Epithelial cell of proximal tubule (primary cell): ENCODE measurements at places on chromosomes 11 and 22.

- DNase-seq: no peak
Observed at GRCh38 chr11:11978098-11978637, 30.3 kb downstream of the DKK3 start.

GRCh38 chr11:107609400-107610218 lies 18.7 kb downstream of the ELMOD1 start:
- DNase-seq: no peak

DNA sequence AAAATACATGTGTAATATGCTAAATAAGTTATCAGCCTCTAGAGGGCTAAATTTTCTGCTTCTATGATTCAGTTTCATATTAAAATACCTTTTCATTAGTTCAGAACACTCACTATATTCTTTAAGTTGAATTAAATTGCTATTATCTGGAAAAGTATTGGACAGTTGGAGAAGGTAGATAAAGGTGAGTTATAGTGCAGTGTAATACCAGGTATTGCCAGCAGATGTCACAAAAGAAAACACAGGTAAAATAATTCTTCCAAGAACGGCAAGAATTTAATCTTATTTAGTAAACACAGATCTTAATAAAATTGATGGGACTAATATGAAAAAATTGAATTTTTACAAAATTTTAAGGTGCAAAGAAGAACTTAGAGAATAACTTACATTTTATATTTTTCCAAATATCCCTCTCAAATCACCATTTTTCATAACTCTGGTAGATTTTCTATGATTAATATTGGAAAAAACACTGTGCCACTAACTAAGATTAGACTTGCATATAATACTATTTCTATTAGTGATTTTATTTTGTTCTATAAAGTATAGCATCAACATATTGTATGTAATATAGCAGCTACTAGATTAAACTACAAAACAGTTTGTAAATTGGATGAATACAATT lies 1.7 kb upstream of the LRRC4C start:
- DNase-seq: no peak

- no peak for DNase-seq
Observed at GRCh38 chr11:130403967-130404366, 24.4 kb downstream of the ADAMTS8 start.

GRCh38 chr11:11291041-11292015 lies 61.7 kb downstream of the CSNK2A3 start:
- no peak for DNase-seq

- DNase-seq: no peak
Observed at GRCh38 chr11:91686700-91687099, 537.9 kb upstream of the FAT3 start.

DNA sequence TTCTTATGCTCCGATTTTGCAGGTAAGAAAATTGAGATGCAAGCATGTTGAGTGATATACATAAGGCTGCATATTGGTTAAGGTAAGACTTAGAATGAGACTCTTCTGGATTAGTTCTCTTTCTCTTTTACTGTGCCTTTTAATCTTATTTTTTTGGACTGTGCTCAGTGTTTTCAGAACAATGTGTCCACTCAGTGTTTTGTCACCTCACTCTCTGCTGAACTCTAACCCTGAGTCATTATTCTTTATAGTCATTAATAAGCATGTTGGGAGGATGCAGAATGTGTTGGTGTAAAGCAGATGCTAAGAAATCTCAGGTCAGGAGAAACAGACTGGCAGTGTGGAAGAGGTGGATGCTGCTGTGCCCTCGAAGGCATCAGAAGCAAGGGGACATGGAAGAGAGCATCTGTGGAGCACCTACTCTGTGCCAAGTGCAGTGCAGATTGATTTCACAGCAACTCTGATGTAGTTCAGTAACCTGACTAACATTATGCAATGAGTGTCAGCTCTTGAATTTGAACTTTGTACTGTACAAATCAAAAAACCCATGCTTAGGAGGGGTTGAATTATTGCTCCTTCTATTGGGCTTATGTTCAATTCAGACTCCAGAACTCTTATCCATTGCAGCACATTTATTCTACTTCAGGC lies 80.7 kb upstream of the LARGE1 start:
- DNase-seq: no peak

- no peak for DNase-seq
Observed at GRCh38 chr11:8206251-8207079, 37.6 kb upstream of the RIC3 start.

GRCh38 chr11:131544591-131544990 lies 174.2 kb downstream of the NTM start:
- no peak for DNase-seq

DNA sequence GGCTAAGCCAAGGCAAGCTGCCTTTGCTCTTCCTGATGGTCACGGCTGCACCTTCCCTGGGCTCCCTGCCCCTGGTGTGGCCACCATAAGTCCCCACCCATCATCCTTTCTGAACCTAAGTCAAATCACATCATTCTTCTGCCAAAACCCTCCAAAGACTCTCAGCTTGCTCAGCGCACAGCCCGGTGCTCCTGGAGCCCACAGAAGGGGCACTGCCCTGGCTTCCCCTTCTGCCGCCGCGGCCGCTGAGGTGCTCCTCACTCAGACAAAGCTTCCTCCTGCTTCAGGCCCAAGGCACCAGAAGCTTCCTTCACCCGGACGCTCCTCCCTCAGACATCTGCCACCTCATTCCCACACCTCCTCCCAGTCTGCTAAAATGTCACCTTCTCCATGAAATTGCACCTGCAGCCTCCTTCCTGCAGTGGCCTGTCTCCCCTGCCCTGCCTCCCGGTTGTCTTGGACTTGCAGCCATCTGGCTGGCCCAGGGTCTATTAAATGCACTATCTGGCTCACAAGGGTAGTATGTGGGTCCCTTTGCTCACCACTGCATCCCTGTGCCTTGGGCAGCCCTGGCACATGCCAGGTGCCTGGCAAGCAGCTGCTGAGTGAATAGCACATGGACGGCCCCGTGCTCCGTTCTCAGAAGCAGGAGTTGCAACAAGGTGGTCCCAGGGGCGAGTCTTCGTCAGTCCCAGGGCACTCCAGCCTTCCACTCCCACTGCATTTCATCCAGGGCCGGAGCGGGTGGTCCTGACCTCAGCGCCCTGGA lies 108.2 kb downstream of the WNT7B start:
- no peak for DNase-seq

- no peak for DNase-seq
Observed at GRCh38 chr11:27949951-27950738, 157.8 kb downstream of the KIF18A start.

DNA sequence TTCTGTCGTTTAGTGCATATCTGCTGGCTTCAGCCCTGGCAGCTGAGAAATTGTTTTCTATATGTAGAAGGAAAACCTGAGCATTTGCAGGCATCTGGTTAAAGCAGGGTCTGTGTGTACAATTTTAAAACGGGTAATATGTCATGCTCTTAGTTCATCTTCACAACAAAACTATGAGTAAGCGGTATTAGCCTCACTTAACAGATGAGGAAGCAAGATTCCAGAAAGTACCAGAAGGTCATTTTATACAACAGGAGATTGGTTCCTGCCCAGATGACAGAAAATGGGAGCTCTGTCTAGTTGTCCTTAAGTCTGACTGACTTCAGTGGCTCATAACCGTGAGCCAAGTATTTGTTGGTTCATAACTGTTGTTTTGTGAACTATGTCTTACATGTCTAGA lies 1.1 kb downstream of the TIMM10B start:
- DNase-seq: no peak

GRCh38 chr11:69135420-69136363 lies 20.0 kb upstream of the SMIM38 start:
- DNase-seq: no peak

DNA sequence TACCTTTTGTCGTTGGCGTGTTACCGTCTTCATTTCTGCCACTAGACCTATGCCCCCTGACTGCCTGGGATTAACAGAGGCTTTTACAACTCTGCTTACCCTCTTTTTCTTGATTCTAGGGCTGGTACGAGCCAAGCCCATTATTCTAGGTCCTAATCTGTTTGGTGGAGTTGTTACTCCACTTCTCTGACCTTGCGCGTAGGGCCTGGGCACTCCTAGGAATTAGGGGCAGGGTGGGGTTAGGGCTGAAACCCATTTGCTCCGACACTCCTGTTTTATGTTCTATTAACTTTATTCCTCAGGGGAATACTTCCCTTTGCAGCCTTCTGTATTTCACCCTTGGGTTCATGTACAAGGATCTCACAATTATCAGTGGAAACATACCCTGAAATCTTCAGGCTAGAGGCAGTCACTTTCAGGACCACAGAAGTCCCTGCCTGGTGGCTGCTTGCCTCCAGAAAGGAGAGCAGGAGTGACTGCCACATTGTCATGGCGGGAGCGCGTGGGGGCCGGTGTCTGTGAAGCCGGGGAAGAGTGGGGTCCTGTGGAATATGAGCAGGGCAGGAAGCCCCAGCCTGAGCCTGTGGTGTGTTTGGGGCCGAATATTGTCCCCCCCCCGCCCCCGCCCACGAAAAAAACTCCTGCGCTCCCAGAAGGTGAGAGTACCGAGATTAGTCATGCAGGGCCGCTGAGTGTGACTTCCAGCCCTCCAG lies 731 bp upstream of the SLC37A2 start:
- DNase-seq: no peak

DNA sequence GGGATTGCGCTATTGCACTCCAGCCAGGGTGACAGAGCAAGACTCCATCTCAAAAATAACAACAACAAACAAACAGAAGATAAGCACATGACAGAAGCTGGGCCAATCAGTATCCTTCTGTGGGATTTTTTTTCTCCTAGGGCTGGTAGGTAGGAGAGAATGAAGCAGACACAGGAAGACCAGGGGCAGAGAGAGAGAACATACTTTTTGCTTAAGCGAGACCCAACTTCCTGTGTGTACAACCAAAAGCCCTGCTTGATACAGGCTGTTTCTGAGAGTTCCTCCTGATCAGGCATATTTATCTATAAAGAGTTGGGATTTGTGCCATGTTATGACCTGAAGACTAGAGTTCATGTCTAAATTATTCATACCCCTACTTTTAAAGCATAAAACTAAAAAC lies 12.4 kb upstream of the PLEKHB1 start:
- DNase-seq: no peak

DNA sequence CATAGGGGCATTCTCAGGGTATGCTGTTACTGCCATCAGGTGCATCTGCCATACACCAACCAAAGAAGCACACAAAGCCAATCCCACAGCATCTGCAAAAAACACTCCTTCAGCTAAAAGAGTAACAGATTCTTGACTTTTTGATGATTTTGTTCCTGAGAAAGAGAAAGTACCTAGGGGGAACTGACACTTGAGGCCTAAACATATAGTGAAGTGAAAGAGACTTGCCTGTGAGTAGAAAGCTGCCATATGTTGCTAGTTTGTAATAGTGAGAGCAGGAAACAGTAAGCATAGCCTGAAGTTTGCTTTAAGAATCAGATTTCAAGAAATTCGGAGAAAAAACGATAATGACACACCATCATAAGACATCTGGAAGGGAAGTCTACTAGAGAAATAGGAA lies 97.9 kb upstream of the CTSC start:
- DNase-seq: no peak

GRCh38 chr11:117107701-117108590 lies 9.7 kb upstream of the SIK3 start:
- DNase-seq: no peak

- DNase-seq: peak; percentile 79
Observed at GRCh38 chr11:13440100-13440855, 22.7 kb downstream of the BTBD10 start.

DNA sequence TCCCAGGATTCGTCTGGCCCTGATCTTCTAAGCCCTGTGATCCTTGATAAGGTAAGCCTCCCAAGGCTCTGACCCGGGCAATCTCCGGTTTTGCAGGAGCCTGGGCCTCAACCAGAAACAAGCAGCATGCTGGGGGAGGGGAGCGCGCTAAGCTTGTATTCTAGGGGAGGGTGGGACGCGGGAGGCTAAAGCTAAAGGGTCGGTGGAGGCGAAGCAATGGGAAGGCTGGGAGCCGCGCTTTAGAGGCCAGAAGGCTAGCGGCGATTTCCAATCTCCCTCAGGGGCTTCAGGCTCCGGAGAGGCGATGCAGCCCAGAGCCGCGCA lies 753 bp downstream of the PTPN5 start:
- no peak for DNase-seq

- no peak for DNase-seq
Observed at GRCh38 chr11:19970944-19971343, 189.3 kb downstream of the DBX1 start.

- DNase-seq: no peak
Observed at GRCh38 chr11:1899090-1899489, 7.4 kb upstream of the PRR33 start.

- no peak for DNase-seq
Observed at GRCh38 chr22:30668386-30668710, 673 bp upstream of the DUSP18 start.

DNA sequence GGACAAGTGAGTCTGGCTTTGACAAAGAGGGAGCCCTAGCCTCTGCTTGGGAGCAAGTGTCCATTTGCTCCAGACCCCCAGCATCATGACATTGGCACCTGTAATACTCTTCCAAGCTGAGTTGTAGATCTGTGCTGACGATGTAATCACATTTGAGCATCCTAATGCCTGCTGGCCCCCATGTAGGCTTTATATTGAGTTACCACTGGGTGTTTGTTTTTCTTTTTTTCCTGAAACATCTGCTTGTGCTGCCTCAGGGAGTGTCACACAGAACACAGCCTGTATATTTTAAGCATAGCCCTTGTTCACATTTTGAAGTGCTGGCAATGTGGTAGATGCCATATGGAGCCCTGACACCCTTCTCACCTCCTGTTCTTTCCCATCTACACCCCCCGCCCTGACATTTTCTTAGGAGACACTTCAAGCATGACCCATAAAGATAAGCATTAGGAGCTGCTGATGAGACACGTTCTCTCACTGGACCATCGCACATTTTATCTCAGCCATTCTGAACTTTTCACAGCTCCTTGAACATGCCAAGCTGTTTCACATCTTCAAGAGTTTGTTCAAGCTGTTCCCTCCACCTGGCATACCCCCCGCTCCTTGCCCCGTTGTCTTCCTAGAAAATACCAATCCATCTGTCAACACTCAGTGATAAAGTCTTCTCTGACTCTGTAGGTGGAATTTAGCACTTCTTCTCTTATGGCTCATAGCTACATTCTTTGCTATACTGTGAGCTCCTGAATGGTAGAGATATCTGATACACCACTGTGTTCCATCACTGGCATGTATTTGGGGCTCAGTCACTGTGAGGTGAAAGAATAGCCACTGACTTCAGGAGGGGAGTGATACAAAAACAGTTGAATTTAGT lies 128.7 kb downstream of the TRIM44 start:
- DNase-seq: no peak

GRCh38 chr11:78270971-78271370 lies 82.3 kb downstream of the USP35 start:
- DNase-seq: no peak

DNA sequence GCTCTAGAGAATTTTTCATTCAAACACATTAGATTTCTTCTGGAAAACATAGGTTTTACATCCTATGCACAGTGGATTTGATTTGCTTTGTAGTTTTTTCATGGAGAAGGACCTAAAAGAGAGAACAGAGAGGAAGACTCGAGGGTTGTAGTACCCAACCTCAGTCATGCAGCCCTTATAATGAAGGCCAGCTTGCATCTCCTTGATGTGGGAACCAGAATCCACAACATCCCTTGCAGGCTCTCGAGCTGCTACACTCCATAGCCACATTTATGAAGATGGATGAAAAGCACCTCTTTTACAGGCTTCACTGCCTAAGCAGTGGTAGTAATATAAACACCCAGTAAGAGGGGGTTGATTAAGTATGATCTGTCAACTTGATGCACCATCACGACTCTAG lies 9.5 kb upstream of the OR5B12 start:
- DNase-seq: no peak
